ENCODE measurements at places on chromosomes 7 and 10.
A peak's percentile ranks its signal among the peaks of the same experiment; 100 is the strongest.

- no peak for DNase-seq
Measured at GRCh38 chr7:155973451-155973997, 161.3 kb upstream of the SHH start.

- DNase-seq = peak; percentile 43
Measured at GRCh38 chr7:140672382-140673062, at the start of gene ADCK2. Gene ADCK2 (plus strand): TSS chr7:140672945. CDS start chr7:140673331, 386 bp downstream.

- DNase-seq = no peak
Measured at GRCh38 chr10:70481105-70481504, 2.5 kb downstream of the PALD1 start.

DNA sequence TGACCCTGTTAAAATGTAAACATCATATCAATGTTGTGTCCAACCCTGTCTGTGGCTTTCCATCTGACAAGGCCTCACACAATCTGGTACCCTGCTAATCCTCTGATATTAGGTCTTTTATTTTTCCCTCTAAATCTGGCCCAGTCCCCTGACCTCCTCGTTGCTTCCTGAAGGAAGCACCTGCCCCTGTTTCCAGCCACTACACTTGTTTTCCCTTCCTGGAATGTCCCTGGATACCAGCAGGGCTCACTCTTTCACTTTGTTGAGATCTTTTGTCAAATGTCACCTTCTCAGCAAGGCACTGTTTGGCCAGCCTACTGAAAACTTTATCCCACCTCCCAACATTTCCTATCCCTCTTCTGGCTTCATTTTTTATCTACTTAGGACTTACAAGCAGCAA, 2.1 kb downstream of the SAMD9L start:
- no peak for DNase-seq

DNA sequence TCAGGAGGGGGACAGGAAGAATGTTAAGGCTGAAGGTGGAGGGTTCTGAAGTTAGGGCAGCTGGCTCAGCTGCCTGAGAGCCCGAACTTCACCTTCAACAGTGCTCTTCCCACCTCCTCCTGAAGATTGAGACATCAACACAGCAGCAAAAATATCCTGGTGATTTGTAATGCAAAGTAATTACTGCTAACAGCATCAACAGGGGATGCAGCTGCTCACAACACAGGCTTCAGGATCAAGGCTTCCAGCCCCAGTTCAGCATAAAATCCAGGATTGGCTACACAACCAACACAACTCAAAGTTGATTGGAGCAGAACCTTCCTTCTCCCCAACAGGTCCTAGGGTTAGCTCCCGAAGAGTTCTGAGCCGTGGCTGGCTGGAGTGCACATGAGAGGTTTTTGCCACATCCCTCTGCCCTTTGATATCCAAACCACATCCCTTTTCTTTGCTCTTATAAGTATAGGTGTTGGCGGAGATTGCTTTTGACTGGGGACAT, 242.4 kb downstream of the KIAA1217 start:
- DNase-seq = no peak

DNA sequence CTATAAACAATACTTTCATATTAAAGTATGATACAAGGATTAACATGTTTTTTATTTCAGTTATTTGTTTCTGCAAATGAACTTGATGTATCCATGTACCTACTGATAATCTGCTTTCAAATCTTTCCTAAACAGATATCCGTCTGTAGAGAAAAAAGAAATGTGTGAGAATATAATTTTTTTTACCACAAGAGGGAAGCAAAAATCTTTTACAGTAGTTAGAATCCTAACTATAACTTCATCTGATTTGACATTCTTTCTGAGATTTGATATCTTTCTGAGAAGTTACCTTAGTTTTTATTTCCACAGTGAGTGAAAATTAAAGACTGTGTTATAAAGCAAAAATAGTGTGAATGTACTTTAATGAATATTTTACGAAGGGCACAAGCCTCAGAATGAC, 203.9 kb upstream of the PCLO start:
- no peak for DNase-seq

- no peak for DNase-seq
Measured at GRCh38 chr10:93086289-93086688, 12.6 kb downstream of the CYP26A1 start.

GRCh38 chr10:74988832-74989561, 122.5 kb upstream of the SAMD8 start:
- DNase-seq = no peak

GRCh38 chr7:91285696-91286355, 21.6 kb downstream of the FZD1 start:
- no peak for DNase-seq

GRCh38 chr7:29965030-29965429, 24.6 kb downstream of the SCRN1 start:
- DNase-seq = no peak

DNA sequence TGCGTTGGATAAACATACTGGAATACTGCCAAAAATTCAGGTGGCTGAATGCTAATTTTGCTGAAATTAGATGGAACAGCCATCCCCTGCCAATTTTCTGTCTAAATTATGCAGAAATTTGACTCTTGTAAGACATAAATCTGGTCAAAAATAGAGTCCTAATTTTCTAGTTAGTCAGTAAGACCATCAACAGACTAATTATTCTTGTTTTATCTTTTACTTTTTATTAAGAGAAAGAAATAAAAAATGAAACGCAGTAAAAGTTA, 110.3 kb upstream of the GATA3 start:
- DNase-seq = no peak

DNA sequence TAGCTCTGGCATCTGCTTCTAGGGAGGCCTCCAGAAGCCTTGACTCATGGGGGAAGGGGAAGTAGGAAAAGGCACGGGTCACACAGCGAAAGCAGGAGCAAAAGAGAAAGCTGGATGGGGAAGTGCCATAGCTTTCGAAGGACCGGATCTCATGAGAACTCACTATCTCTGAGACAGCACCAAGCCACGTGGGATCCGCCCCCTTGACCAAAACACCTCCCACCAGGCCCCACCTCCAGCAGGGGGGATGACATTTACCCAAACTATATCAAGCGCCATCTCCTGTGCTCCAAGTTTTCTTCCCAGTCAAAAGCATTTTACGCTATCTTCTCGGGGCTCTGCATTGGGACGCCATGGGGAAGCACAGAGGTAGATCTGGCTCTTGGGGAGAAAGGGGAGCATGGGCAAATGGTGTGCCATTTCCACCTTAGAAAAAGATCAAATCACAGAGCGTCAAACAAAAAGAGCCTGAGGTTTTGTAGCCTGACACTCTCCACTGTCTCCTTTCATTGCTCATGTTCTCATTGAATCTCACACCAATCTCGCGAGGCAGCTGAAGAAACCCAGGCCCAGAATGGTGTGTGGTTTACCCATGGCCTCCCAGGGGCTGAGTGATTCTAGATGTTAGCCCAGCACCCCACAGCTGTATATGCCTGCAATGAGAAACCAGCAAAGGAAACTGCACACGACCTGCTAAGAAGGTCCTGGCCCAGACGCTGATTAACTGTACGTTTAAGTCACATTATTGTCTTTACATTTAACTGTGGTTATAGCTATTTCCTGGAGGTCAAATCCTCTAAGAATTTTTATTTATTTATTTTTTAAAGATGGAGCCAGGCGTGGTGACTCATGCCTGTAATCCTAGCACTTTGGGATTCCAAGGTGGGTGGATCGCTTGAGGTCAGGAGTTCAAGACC, 8.1 kb upstream of the OLAH start:
- DNase-seq = no peak

GRCh38 chr7:27101171-27101956, 1.1 kb downstream of the HOXA2 start:
- DNase-seq = no peak

- DNase-seq = no peak
Measured at GRCh38 chr7:111953611-111954010, 252.6 kb downstream of the DOCK4 start.

DNA sequence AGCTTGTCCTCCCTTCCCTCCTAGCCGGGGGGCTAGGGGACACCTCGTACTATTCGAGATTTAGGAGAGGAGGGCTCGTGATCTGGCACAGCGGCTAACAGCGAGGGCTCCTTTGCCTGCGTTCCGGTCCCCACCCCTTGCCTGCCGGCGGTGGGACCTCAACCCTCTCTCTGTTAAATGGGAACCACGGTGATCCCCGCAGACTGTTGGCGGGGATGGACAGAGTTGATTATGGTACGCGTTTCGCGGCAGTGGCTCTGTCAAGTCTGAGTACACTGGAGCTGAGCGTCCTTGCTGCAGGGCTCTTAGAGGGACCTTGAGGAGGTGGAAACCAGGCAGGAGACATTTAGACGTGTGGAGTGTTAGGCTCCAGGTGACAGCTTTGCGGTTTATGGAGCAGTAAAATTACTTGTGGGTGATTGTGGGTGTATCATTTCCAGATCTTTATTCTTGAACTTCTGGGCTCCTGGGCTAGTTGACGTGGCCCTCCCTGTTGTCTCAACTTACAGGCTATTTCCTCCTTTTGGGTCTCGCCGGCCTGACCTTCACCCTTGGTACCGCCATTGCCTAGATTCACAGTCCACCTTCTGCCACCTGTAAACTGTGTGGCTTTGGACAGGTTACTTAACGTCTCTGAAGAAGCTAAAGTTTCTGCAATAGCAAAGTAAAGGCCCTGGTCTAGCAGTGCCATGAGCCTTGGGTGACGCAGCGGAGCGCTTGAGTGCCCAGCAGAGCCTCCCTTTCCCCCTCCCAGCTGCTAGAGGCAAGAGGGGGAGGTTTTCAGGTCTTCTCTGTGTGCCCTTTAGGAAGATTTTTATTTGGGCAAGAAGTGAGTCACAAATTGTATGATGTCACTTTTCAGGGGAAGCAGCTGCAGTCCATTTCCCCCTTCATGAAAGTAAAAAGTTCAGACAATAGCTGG, 739 bp downstream of the CASP7 start:
- DNase-seq = no peak

- DNase-seq = no peak
Measured at GRCh38 chr7:35249537-35249907, 4.4 kb downstream of the TBX20 start.
